Cortex of kidney (tissue), 1 donor: ENCODE measurements at places on chromosomes 7 and 10.

DNA sequence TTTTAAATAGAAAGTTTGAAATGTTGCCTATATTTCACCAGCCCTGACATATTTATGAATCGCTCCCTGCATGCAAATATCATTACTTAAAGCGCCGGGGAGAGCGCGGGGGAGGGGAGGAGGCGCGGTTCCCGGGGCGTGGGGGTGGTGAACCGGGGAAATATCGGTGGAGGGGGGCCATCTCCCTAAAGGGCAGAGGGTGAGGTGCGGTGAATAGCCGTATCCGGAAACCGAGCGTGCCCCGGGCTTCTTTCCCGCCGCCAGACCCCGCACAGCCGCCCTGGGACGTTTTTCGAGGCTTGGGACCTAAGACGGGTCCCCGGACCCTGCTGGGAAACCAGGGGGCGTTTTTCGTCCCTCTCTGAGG is 6.9 kb upstream of the ZNF503 start:
- no peak for DNase-seq

DNA sequence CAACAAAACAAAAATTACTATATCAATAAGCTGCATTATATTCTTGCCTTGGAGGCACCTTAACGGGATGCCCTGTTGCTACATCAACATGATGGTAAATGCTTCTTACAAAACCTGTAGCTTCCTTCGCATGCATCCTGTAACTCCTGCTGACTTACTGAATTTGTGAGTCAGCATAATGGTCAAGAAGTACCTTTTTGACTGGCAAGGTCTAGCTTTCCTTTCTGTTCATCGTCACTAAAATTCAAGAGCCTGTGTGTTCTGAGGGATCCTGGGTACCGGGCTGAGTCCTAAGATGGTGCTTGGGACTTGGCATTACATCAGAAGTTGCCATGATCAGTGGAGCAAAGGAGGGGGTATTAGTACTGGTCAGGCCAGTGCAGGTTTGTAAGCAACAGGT is 4.9 kb downstream of the PFKFB3 start:
- DNase-seq, result no peak

- no peak for DNase-seq
These were observed 169.0 kb downstream of the AKR1D1 start for GRCh38 chr7:138245216-138245615.

GRCh38 chr7:5234852-5235831 is 45.1 kb downstream of the WIPI2 start:
- no peak for DNase-seq

DNA sequence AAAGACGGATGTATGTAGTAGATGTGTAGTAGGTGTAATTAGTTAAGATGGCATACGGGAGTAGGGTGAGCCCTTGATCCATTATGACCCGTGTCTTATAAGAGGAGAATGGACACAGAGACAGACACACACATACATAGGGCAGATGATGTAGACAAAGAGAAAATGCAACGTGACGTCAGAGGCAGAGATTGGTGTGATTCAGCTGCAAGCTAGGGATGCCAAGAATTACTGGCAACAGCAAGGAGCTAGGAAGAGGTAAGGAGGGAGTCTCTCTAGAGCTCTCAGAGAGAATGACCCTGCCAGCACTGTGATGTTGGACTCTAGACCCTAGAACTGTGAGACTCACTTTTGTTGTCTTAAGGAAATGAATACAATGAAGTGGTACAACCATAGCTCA is 247.0 kb upstream of the HABP2 start:
- no peak for DNase-seq

- DNase-seq, result no peak
These were observed 2.0 kb upstream of the ACTA2 start for GRCh38 chr10:88954458-88955083.

- no peak for DNase-seq
These were observed 385.7 kb upstream of the NRP1 start for GRCh38 chr10:33720161-33720560.

DNA sequence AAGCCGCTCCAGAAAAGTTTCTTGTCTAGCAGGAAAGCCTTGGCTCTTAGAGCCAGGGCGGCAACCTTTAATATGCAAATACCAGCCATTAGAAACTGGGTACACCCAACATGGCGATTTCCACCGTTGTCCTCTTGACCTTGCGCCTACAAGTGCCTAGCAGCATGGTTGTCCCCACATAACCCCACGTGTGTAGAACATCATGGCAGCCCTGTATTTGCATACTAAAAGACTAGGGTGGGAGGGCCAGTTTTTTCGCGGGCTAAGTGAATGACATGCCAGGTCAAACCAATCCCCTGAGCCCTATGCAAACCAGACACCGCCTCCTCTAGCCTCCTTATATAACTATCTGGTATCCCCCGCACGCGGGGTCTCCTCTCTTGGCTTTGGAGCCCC is 58.4 kb upstream of the FZD8 start:
- no peak for DNase-seq

DNA sequence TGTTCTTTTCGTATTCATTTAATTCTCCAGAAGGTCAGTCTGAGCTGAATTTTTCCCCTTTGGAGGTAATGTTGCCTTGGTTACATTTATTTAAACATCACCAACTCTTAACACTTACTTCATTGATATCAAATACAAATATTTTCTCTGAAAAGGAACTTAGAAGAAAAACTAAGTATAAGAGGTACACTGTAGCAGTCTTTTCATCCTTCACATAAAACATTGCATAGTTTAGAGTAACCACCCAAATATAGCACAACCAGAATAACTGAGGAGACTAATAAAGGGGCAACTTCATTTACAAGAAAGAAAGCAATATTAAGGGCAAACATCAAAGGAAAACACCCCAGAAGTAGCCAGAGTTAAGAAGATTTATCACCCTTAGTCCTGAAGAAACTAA is 1115.0 kb upstream of the POT1 start:
- DNase-seq, result no peak

DNA sequence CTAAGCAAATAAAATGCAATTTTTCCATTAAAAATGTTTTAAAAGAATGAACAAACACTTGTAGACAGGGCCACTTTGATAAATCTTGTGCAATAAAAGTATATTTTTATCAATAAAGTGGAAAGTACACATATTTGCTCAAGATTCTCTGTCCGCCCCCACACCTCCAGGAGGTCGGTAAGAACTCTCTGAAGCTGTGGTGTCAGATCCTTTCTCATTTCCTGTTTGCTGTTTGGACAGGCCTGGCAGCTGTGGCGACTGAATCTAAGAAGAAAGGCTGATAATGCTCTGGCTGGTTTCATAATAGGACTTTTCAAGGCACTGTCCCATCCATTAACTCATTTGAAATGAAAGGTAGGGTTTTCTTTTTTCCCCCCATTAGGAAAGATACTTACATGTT is 15.3 kb upstream of the ASB4 start:
- DNase-seq, result no peak

GRCh38 chr7:31192986-31193385 is 140.9 kb downstream of the ADCYAP1R1 start:
- DNase-seq, result no peak

- DNase-seq, result no peak
These were observed 55.7 kb upstream of the CDK14 start for GRCh38 chr7:90540406-90540805.

DNA sequence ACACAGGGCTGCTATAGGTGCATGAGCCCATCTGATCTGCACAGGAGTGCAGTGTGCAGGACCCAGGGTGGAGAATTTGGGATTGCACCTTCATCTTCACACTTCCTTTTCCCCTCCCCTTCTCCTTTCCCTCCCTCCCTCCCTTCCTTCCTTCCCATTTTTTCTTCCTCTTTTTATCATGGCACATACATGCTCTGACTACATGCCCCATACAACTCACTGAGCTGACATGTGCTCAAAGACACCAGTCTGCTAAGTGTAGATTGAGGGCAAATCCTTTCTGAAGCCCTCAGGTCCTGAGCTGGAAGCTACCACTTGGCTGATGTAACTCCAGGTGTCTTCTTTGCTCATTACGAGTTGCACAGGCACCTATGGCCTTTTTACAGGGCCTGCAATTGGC is 365.3 kb upstream of the ZNF32 start:
- DNase-seq, result no peak

GRCh38 chr7:116030651-116031276 is at the start of gene TFEC:
TFEC (minus strand) TSS chr7:116030763; CDS start chr7:115984441, 46,322 bp downstream.
- DNase-seq, result no peak

DNA sequence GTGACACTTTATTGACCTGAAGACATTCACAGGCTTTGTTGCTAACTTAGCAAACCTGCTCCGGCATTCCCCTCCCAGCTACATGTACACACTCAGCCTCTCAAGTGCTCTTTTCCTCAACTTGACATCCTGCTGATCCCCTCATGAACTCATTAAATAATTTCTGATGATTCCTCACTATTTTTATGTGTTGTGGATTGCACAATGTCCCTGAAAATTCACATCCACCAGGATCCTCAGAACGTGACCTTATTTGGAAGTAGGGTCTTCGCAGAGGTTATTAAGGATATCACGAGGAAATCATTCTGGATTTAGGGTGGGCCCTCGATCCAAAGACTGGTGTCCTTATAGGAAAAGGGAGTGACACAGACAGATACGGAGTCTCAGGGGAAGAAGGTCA is 27.3 kb downstream of the FIGNL1 start:
- no peak for DNase-seq

DNA sequence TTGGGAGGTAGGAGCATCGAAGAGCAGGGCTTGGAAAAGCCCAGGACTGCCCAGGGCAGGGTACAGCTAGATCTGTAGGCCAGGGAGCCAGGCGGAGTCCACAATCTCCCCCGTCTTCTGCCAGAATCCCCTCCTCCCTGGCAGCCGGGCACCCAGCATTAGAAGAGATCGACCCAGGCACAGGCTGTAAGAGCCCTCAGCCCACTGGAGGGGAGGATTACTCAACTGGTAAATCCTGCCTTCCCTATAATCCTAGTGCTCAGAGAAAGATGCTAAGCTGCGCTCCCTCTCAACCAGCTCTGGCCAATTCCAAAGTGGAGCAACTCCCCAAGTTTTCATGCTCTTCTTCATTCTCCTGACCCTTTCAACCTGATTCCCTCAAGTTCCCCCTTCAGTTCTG is 3.2 kb downstream of the SPOCK2 start:
- DNase-seq, result no peak

GRCh38 chr10:59290448-59290847 is 71.9 kb downstream of the FAM13C start:
- no peak for DNase-seq

DNA sequence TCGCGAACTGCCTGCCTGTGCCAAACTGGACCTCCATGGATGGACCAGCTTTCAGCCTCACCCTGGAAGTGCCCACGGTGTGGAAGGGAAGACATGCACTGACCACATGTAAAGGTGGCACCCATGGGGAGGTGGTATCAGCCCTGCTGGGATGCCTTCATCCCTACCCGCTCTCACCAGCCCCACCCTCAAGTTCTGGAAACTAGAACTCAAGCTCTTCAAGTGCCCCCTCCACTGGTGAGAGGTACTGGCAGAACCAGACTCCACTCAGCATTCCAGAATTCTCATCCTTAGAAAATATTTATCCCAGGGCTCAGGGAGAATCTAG is 5.9 kb downstream of the ZNF488 start:
- no peak for DNase-seq

DNA sequence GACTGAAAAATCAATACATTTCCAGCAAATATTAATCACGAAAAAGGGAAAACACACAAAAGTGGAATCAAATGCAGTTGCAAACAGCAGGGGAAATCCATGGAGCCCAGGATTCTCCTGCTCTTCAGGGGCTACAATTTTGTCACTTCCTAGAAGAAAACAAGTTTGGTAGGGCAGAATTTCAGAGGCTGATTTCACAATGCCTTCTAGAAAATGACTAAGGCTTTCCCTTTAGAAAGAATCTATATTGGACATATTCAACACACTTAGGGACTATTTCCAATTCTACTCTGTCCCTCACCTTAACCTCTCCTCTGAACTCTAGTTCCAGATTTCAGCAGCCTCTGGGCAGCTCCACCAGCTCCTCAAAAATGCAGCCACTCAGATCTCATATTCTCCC is 111.3 kb downstream of the HECTD2 start:
- no peak for DNase-seq

DNA sequence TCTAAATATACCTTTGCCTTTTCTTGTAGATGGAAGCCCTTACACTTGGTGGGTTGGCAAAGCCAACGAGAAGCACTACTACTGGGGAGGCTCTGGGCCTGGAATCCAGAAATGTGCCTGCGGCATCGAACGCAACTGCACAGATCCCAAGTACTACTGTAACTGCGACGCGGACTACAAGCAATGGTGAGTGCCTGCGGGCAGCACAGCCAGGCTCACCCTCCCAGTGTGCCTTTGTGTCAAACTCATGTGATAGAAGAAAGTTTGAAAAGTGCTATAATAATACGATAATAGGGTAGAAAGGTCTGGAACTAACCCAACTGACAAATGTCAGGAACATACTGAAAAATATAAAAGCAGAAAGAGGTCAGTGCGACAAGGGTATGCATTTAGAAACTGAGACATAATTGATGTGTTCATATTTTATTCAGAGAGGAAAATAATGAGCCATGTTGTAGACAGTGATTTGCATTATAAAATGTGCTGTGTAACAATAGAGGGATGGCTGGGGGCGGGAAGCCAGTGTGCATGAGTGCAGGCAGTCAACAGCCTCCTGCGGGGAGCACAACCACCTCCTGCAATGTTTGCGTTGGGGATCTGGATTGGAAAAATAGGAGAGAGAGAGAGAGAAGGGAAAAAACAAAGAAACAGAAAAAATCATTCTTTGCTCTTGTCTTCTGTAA is 686.9 kb upstream of the C7orf33 start:
- no peak for DNase-seq

GRCh38 chr7:158495216-158495615 is 92.4 kb downstream of the PTPRN2 start:
- DNase-seq, result no peak

DNA sequence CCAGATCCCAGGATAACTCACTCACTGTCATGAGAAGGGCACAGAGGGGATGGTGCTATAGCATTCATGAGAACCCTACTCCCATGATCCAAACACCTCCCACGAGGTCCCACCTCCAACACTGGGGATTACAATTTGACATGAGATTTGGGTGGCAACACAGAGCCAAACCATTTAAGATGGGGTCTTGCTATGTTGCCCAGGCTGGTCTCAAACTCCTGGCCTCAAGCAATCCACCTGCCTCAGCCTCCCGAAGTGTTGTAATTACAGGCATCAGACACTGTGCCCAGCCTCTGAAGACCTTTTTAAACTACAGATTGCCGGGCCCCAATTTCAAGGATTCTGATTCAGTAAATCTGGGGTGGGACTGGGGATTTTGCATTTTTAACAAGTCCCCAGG is 98.5 kb downstream of the BAMBI start:
- no peak for DNase-seq
